ENCODE measurements at places on chromosomes 16 and 17. TPM values are rescaled to one million over a fixed set of nuclear protein-coding genes. Genes with fewer than 3 reads are reported as not detected.

- DNase-seq = no peak
- H3K4me3 ChIP-seq = no peak overlapping the region
- peaks cover 4% of the 10 kb centered on the region for H3K27me3 ChIP-seq
- H3K4me1 ChIP-seq = no peaks in the 10 kb centered on the region
- H3K36me3 ChIP-seq = no peaks in the 10 kb centered on the region
- H3K27ac ChIP-seq = no peak overlapping the region
Observed at GRCh38 chr16:7303052-7303610, 29.5 kb upstream of the RBFOX1 start.

GRCh38 chr17:29891131-29891530 is 38.9 kb downstream of the SSH2 start:
- H3K27me3 ChIP-seq = no peaks in the 10 kb centered on the region
- no peak overlapping the region for H3K27ac ChIP-seq
- H3K36me3 ChIP-seq = no peaks in the 10 kb centered on the region

- no peaks in the 10 kb centered on the region for H3K27me3 ChIP-seq
- no peak for DNase-seq
- H3K4me3 ChIP-seq = no peak overlapping the region
- no peak overlapping the region for H3K27ac ChIP-seq
- no peaks in the 10 kb centered on the region for H3K36me3 ChIP-seq
- H3K4me1 ChIP-seq = peaks cover 8% of the 10 kb centered on the region
Observed at GRCh38 chr16:79012671-79013434, 587.7 kb downstream of the MAF start.

PIMREG gene
- 1.4 TPM for total RNA-seq

GRCh38 chr17:11997972-11998233 is 628 bp upstream of the ZNF18 start:
- peak overlapping the region; percentile 86 for H3K4me3 ChIP-seq
- H3K4me1 ChIP-seq = peaks cover 7% of the 10 kb centered on the region
- peak overlapping the region; percentile 86 for H3K27ac ChIP-seq
- no peak for DNase-seq
